ENCODE measurements at places on chromosomes 11 and 22.
A peak's percentile ranks its signal among the peaks of the same experiment; 100 is the strongest.

GRCh38 chr11:111352231-111352746 lies 26.8 kb downstream of the POU2AF1 start:
- DNase-seq = no peak

GRCh38 chr22:49962751-49963646 lies 2.4 kb downstream of the PIM3 start:
- DNase-seq = peak; percentile 4

GRCh38 chr22:41446057-41446501 lies 522 bp downstream of the TOB2 start:
- DNase-seq = no peak

- DNase-seq = no peak
Observed at GRCh38 chr11:25776238-25776637, 555.7 kb upstream of the ANO3 start.

DNA sequence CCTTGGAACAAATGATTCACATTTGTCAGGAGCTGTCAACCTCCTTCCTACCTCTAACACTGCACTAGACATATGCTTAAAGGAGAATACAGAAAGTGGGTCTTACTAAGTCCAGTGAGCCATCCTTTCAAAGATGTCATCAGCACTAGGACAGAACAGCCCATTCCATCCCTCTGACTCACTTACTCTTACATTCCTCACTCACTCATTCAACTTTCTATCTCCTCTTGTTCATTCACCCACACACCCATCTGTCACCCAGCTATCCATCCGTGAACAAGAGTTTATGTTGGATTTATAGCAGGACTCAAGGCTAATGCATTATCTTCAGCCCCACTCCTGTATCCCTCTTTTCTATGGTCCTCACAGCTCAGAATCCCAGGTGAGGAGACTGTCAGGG lies 9.1 kb downstream of the INSC start:
- no peak for DNase-seq

GRCh38 chr11:45885274-45885920 lies at the start of gene MAPK8IP1:
Gene MAPK8IP1, plus strand, starts transcription at chr11:45885651. Its CDS starts 170 bp downstream, at chr11:45885821.
- DNase-seq = peak; percentile 13

DNA sequence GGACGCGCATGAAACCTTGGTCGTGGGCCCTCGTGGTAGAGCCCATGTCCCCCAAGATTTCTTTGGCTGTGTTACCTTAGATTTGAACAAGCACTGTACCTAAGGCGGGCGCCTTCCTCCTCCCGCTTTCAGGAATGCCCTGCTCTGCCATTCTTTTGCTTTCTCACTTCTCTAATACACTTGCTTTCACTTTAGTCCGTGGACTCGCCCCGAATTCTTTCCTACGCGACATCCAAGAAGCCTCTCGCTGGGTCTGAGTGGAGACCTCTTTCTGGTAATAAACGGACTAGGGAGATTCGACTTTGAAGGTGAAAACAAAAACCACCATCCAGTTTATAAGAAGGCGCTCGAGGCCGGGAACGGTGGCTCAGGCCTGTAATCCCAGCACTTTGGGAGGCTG lies 1.2 kb upstream of the NUP50 start:
- no peak for DNase-seq

DNA sequence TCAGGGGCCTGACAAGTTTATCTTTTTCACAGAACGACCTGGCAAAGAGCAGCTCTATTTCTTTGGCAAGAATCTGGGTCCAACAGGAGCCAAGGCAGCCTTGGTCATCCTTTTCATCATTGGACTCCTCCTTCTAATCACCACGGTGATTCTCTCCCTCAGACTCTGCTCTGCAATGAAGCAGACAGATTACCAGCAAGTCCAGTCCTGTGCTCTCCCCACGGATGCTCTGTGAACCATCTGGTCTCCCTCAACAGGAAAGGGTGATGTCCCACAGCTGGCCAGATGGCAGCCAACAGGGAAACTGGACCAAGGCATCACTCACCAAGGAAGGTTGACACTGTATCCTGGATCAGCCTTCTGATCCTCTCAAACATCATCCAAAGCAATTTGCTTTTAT lies 17.0 kb upstream of the PANX1 start:
- no peak for DNase-seq

DNA sequence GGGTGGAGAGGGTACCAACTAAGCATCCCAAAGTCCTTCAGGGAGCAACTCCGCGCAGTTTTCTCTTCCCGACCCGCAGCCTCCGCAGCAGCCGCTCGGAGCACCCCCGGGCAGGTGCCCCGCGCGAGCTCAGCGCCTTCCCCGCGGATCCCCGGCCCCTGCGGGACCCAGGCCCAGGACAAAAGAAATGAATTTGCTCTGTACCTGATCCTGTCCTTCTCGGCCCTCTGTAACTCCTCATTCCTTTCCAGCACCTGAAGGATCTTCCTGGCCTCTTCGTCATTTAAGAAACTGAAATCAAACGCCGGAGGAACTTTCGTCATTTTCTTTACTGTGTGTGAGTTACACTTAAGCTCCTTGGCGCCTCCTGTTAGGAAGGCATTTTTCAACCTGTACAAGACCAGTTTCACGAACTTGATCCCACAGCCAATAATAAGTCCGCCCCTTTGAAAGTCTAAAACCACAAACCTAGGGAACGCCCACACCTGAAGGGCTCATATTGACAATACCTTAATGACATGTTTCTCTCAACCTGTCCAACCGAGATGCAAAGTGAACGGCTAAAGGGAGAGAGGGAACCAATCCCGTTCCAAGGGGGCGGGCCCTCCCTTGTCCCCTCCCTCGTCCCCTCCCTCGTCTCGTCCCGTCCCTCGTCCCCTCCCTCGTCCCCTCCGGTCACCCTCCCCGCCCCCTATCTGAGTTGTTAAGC lies at the start of gene EXPH5:
TSS of gene EXPH5 (minus strand) at position 555 of the 709 bp plus-strand sequence. CDS start at position 323, 232 bp downstream.
- peak; percentile 78 for DNase-seq

DNA sequence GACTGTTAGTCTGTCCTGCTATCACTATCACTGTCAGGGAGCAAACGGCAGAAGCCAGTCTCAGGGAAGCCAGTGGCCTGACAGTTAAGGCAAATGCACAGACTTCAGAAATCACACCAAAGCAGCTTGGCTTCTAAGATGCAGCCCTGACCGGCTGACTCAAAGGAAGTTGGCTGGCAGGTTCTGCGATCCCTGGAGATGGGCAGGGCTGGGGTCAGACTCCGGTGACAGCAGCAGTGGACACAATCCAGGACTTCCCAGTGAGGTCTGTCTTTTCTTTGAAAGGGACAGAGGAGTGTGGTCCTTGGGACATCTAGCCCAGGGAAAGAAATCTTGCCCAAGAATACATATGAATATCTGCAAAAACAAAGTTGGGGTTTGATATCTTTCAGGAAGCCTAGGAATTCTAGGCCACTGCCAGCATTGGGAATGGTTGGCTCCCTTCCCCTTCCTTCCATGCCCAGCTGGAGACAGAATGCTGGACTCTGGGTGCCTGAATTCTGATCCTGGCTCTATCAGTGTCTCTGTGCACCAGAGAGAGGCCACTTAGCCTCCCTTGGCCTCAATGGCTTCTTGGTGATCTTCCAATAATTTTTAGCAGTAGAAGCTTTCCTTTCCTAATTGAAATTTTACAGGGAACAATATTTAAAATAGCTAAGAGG lies 108.9 kb downstream of the KIRREL3 start:
- DNase-seq = no peak
